Adipose tissue (tissue), 3 donors: ENCODE measurements at places on chromosomes 7 and 10. TPM values are rescaled to one million over a fixed set of nuclear protein-coding genes. Genes with fewer than 3 reads are reported as not detected.

The OR13A1 gene
- 0.04 TPM for polyA plus RNA-seq

The NOS3 gene
- 23.3 TPM for polyA plus RNA-seq

The CYP3A7 gene
- polyA plus RNA-seq = not detected

The FAM25A gene
- polyA plus RNA-seq = not detected

The CLRN3 gene
- polyA plus RNA-seq = 0.07 TPM

The FKBP6 gene
- 0.03 TPM for polyA plus RNA-seq

The TRIM50 gene
- 1.2 TPM for polyA plus RNA-seq

The CNPY1 gene
- not detected for polyA plus RNA-seq

The XRCC2 gene
- 0.12 TPM for polyA plus RNA-seq

The MSMB gene
- not detected for polyA plus RNA-seq

The POLD2 gene
- polyA plus RNA-seq = 96.0 TPM

The GLRX3 gene
- 65.7 TPM for polyA plus RNA-seq

The ITGB1 gene
- polyA plus RNA-seq = 185 TPM

The TMEM106B gene
- 14.9 TPM for polyA plus RNA-seq

The COL17A1 gene
- polyA plus RNA-seq = 0.45 TPM

The MMP21 gene
- polyA plus RNA-seq = 0.13 TPM
